ENCODE measurements at places on chromosomes 5 and 9.

DNA sequence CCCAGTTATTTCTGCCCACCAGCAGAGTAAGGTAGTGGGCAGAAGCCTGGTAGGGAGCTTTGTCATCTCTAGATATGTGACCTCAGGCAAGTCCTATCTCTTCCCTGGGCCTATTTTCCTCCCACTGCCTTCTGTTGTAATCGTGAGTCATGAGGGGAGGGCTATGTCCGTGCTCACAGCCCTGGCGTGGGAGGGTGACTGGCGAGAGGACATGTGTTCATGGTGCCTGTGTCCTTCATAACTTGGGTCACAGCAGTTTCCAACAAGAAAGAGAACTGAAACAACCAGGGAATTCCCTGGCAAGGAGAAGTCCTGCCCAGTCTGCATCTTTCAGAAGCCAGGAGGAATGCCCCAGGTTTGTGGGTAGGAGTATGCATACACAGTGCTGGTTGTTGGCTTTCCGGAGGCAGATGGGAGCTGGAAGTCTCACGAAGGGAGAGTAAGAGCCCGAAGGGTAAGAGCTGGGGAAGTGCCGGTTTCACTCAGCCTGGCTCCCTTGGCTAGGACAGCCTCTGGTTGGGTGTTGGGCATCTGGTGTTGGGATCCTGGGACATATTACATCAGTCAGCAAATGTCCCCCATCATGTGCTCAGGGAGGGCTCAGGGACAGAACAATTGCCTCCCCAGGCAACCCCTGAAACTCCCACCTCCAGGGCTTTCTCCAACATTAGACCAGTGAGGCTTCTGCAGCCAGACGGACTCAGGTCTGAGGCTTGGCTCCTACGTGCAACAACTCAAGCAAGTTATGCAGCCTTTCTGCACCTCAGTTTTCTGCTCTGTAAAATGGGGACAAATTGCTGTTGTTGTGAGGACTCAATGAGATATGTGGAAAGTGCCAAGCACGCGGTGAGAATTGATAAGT lies 4.3 kb upstream of the TIFAB start:
- no peak for DNase-seq

GRCh38 chr5:137501846-137502406 lies 2.8 kb upstream of the SPOCK1 start:
- no peak for DNase-seq

DNA sequence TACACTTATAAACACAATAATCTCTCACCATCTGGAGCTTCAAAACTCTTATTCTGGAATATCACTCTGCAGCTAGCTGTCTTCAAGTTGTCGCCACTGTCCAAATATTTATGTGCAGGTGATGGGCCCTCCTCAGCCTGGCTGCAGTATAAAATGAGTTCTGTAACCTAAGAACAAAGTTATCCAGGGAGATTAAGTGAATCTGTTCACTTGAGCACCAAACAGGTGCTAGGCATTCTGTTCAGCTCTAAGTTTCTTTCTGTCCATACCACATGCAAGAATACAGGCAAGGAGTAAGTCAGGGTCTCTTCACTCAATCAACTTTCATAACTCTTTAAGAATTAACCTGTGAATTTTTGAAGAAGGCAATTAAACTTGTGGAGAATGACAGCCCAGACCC lies 344.1 kb downstream of the PLK2 start:
- DNase-seq = no peak

DNA sequence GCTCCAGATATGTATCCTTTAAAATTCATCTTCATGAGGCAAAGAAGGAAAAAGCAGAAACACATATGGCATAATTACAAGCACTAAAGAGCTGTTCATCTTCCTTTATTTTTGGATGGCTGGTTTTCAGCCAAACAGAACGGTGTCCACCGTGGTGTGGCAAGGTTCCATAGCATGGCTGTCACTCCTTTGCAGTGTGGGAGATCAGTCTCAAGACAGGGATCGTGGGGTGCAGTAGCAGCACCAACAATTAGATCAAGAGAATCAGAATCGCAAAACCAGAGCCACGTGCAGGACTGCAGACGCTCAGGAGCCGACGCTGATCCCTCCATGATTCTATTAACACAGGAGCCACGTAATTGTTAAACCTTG lies 79.5 kb downstream of the SEMA4D start:
- no peak for DNase-seq

DNA sequence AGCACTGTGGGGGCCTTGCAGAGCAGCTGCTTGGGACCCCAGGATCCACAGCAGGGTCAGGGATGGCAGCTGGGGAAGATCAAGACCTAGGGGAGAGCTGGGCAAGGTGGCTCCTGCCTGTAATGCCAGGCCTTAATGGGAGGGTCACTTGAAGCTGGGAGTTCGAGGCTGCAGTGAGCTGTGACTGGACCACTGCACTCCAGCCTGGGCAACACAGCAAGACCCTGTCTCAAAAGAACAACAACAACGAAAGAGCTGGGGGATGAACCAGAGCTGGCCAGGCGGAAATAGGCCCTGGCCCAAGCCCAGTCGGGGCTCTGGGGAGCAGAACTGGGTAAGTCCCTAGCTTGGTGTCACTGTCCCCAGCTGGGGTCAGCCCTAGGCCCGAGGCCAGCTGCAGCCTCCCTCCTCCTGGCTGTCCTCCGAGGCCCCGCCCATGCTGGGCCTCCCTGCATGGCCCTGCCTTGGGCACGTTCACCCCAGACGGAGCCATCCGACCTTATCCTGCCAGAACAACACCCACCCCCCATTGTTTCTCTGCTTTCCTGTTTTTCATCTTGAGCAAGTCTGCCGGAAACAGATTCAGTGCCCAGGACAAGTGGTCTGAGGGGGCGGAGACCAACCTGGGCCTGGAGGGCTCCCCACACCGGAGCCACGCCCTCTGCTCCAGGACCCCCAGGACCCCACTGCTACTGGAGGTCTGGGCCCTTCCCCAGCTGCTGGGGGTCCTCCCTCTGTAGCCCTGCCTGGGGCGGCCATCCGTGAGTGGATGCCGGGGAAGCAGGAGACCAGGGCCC lies 1.9 kb downstream of the DIPK1B start:
- DNase-seq = no peak
